ENCODE measurements at places on chromosomes 11 and 22. TPM values are rescaled to one million over a fixed set of nuclear protein-coding genes. Genes with fewer than 3 reads are reported as not detected.

Gene SLC22A8
- total RNA-seq = not detected

Gene HIKESHI
- 34.1 TPM for total RNA-seq

Gene TECTA
- total RNA-seq = 0.12 TPM

Gene OAF
- 9.7 TPM for total RNA-seq

Gene GGT5
- 4.6 TPM for total RNA-seq

Gene PACSIN3
- total RNA-seq = 20.9 TPM

Gene PATE2
- total RNA-seq = not detected

Gene INPP5J
- total RNA-seq = 0.42 TPM

Gene SPTBN2
- total RNA-seq = 9.9 TPM
